Endothelial cell of coronary artery (primary cell): ENCODE measurements at places on chromosomes 16 and 17. TPM values are rescaled to one million over a fixed set of nuclear protein-coding genes. Genes with fewer than 3 reads are reported as not detected.

KRTAP2-2 gene
- total RNA-seq = not detected in 2 replicates

MAF gene
- under 0.01 and 0.19 TPM in 2 replicates for total RNA-seq

C1QL1 gene
- 0.09 TPM in 1 of 2 replicates, not detected in the other for total RNA-seq

KRTAP1-5 gene
- not detected in 2 replicates for total RNA-seq

BIRC5 gene
- 18.7 and 62.8 TPM in 2 replicates for total RNA-seq

SKAP1 gene
- total RNA-seq = not detected in 2 replicates

CCL17 gene
- not detected in 2 replicates for total RNA-seq

NPEPPS gene
- 69.4 and 135 TPM in 2 replicates for total RNA-seq

MLYCD gene
- 2.0 and 3.2 TPM in 2 replicates for total RNA-seq

CDH1 gene
- total RNA-seq = not detected in 2 replicates

DNAI2 gene
- total RNA-seq = not detected in 2 replicates

ZNF276 gene
- total RNA-seq = 20.2 and 30.4 TPM in 2 replicates

HS3ST2 gene
- total RNA-seq = not detected in 2 replicates

CHCT1 gene
- total RNA-seq = not detected in 2 replicates

CCDC40 gene
- total RNA-seq = 1.5 and 2.6 TPM in 2 replicates

PRRT2 gene
- 0.27 and 0.56 TPM in 2 replicates for total RNA-seq

HOXB4 gene
- total RNA-seq = 4.9 and 6.0 TPM in 2 replicates

FBXW10 gene
- under 0.01 TPM in 1 of 2 replicates, not detected in the other for total RNA-seq

ZFP90 gene
- total RNA-seq = 16.4 and 18.2 TPM in 2 replicates
